Fibroblast of villous mesenchyme (primary cell): ENCODE measurements at places on chromosomes 6 and 20. TPM values are rescaled to one million over a fixed set of nuclear protein-coding genes. Genes with fewer than 3 reads are reported as not detected.

SERPINB6 gene
- total RNA-seq, result 96.3 and 122 TPM in 2 replicates

SMOC2 gene
- total RNA-seq, result 0.32 TPM in 1 of 2 replicates, not detected in the other

GRCh38 chr6:157620944-157621343, 202.1 kb upstream of the SNX9 start:
- no peak for DNase-seq

GRCh38 chr6:159042003-159042825, 2.6 kb downstream of the TAGAP start:
- DNase-seq, result peak; percentile 56

DNA sequence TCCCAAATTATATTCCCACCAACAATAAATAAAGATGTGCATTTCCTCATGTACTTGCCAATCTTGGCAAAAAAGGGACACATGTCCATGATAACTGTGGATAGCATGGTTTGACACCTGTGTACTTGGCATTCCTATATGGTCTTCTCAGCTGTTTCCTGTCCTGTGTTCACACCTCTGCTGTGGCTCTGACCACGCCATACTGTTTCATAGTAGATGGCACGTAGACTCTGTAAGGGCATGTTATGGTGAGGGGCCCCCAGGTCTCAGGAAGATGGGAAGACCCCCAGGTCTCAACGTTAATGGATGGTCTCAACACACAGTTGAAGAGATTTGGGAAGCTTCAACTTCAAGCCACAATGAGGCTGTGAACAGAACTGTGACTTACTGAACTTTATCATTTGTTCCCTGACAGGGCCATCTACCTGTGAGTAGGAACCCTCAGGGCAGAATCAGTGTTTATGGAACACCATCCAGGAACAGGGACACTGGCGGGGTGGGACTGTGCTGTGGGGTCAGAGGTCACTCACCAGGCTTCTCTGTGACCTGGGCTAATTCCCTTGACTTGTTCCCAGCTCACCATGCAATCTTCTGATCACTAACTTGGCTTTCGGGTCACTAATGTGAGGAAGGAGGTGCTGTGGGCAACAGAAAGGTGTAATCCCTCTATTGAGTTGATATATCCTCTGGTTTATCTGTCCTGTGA, 11.8 kb downstream of the ZBTB24 start:
- DNase-seq, result no peak

DNA sequence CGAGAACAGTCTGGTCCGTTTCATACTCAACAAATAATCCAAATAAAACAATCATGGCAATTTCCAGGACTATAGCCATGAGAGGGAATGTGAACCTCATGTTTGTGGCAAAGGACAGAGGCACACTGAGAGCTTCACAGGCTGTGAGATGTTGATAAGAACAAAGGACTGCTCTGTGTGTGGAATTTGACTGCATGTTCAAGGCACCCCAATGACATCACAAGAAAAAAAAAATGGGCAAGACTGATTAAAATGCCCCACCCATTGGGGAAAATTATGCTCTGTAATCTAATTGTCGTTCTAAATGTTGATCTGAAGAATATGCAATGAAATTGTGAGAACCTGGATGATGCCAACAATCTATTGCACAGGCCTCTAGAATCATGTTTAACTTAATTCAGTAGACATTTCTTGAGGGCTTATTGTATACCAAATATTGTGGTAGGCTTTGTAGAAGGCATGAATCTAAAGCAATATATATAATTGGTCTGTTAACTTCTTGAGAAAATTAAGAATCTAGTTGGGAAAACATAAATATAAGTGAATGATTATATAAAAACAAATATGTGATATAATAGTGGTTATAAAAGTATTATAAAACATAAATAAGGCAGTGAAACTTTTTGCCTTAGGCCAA, at the start of gene RHAG:
TSS of gene RHAG (minus strand) at position 127 of the 637 bp plus-strand sequence. CDS start at position 100, 27 bp downstream.
- DNase-seq, result no peak

- DNase-seq, result no peak
Observed at GRCh38 chr6:147793871-147794643, 285.6 kb downstream of the SAMD5 start.

DNA sequence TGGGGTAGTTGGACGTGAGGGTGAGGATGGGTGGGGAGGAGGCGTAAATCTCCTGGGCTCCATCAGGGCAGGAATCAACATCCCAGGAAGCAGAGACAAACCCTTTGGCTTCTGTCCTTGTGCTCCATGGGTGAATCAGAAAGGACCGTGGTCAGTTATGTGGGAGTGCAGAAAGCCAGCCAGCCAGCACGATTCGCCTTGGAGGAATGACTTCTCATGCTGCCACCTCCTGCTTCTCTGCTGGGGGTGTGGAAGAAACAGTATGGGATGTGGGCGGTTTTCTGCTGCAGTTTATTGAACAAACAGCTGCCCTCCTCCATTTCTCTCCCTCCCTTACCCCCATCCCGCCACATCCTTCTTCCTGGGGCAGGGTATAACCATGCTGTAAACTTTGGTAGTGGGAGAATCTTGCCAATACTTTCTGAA, 214.5 kb downstream of the SOX4 start:
- DNase-seq, result peak; percentile 22

- no peak for DNase-seq
Observed at GRCh38 chr20:370151-370600, 10.4 kb upstream of the TRIB3 start.

UTRN gene
- total RNA-seq, result 115 and 132 TPM in 2 replicates

GRCh38 chr20:50330504-50331313, 140.1 kb downstream of the CEBPB start:
- no peak for DNase-seq
